ENCODE measurements at places on chromosomes 7 and 10. TPM values are rescaled to one million over a fixed set of nuclear protein-coding genes. Genes with fewer than 3 reads are reported as not detected.
A peak's percentile ranks its signal among the peaks of the same experiment; 100 is the strongest.

Gene ATAD1
- 42.1 TPM for polyA plus RNA-seq

Gene LRRD1
- not detected for polyA plus RNA-seq

Gene TMEM196
- polyA plus RNA-seq = not detected

Gene NUTM2E
- polyA plus RNA-seq = not detected

Gene MASTL
- polyA plus RNA-seq = 3.5 TPM

Gene OR2A12
- not detected for polyA plus RNA-seq

Gene CHRM2
- polyA plus RNA-seq = not detected

Gene REPIN1
- 40.6 TPM for polyA plus RNA-seq

- DNase-seq = no peak
Measured at GRCh38 chr7:90892213-90892612, 296.1 kb downstream of the CDK14 start.

- no peak for DNase-seq
Measured at GRCh38 chr7:140604760-140605159, 35.9 kb downstream of the DENND2A start.

DNA sequence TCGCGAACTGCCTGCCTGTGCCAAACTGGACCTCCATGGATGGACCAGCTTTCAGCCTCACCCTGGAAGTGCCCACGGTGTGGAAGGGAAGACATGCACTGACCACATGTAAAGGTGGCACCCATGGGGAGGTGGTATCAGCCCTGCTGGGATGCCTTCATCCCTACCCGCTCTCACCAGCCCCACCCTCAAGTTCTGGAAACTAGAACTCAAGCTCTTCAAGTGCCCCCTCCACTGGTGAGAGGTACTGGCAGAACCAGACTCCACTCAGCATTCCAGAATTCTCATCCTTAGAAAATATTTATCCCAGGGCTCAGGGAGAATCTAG, 5.9 kb downstream of the ZNF488 start:
- no peak for DNase-seq

GRCh38 chr7:94286111-94286510, 108.6 kb upstream of the COL1A2 start:
- no peak for DNase-seq

DNA sequence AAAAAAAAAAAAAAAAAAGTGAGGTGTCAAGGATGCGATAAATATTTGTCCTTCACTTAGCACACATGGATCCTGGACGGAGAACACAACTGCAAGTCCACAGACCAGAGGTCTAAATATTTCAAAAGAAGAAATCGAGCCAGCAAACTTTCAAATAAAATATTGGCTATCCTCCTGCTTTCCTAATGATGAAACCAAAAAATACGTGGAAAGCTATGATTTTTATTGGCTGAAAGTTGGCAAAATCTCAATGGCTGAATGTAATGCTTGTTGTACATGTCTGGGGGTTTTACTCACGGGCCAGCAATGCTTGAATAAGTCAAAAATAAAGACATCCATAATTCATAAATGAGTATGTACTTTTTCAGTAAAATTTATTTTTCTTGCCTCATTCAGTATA, 19.0 kb upstream of the MGMT start:
- no peak for DNase-seq

DNA sequence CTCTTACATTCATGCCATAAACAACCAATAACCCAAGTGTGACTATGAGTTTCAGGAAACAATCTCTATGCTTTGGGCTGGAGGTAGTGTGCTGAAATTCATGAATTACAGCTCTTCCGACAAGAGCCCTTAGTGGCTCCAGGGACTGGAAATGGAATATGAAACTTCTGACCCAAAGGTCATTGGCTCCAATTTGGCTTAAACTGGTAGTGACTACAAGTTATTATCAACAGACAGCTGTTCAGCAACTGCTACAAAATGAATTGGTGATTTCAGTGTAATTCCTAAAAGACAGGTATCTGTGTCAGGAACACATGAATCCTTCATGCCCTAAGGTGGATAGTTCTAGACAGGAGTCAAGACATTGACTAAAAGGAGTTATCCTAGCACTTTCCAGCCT, 745.4 kb downstream of the PHTF2 start:
- DNase-seq = no peak

GRCh38 chr7:157017149-157017548, 6.7 kb upstream of the MNX1 start:
- no peak for DNase-seq

DNA sequence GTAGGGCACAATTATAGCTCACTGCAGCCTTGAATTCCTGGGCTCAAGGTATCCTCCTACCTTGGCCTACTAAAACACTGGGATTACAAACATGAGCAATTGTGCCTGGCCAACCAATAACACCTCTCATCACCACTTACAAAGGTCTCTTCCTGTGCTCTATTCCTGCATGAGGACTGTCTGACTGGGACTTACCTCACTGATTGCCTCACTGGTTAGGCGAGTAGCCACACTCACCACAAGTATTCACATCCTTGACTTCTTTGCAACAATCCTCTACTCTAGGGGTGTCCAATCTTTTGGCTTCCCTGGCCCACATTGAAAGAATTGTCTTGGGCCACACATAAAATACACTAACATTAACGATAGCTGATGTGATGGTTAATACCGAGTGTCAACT, 22.6 kb upstream of the PDIA4 start:
- DNase-seq = no peak

DNA sequence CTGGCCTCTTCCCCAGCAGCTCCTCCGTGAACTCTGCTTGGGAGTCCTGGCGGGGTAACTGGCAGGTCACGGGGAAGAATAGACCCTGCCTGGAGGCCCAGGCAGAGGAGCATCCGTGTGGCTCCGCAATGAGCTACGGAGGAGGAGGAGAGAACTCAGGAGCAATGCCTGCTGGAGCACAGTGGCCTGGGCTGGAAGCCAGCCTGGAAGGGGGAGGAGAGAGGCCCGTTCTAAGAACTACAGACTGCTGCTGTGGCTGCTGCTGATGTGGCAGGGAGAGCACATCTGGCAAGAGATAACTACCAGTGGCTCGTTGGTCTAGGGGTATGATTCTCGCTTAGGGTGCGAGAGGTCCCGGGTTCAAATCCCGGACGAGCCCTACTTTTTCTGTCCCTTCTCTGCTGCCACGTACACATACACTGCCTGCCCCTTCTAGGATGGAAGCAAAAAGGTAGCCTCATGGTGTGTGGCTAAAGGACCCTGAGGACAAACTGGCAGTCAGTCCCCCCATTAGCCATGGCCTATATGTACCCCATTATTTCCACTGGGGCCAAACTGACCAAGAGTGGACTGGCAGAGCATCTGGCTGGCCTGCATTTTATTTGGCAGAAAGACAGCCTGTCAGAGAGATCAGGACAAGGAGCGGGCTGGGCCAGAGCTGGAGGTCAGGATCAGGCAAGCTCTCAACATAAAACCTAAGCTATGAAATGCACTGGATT, 7.7 kb upstream of the OPN1SW start:
- no peak for DNase-seq

GRCh38 chr7:133783276-133783675, 343.9 kb upstream of the LRGUK start:
- no peak for DNase-seq

- no peak for DNase-seq
Measured at GRCh38 chr7:8259586-8260222, 2.3 kb downstream of the ICA1 start.

- no peak for DNase-seq
Measured at GRCh38 chr7:81330108-81330507, 411.3 kb upstream of the SEMA3C start.

DNA sequence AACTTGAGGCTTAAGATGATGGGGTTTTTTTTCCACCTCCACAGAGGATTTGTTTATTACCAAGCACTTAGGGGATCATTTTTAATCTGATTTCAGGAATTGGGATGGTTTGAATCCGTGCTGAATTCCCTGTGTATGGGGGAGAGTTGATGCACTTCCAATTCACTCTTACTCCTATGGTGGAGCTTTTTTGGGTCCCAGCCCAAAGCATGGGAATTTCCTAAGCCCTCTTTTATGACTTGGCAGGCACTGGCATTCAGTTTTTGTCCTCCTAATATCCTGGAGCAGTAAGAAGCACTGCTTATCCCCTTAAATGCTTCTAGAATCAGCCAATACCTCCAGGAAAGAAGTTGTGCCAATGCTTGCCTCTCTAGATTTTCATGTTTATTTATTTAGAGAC, 78.7 kb downstream of the HYCC1 start:
- no peak for DNase-seq

DNA sequence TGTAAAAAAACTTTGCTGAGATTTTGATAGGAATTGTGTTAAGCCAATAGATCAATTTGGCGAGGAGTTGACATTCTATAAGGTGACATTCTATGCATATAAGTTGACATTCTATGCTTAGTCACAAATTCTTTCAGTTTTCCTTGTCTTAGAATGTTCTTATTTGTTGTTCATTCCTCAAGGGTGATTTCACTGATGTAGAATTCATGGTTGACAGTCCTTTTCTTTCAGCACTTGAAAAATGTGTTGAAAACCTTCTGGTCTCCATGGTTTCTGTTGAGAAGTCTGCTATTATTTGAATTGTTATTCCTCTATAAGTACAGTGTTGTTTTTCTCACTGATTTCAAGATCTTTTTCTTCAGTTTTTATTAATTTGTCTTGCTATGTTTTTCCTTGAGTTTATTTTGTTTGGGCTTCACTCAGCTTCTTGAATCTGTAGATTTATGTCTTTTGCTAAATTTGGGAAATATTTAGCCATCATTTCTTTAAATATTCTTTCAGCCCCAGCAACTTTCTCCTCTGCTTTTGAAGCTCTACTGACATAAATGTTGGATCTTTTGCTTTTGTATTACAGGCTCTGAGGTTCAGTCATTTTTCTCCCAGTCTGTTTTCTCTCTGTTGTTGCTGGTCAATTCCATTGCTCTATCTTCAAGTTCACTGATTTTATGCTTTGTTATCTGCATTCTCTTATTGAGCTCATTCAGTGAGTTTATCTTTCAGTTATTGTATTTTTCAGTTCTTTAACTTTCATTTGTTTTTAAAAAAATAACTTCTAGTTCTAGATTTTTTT, 154.9 kb downstream of the SDK1 start:
- DNase-seq = no peak

- no peak for DNase-seq
Measured at GRCh38 chr10:88525371-88526069, 57.6 kb downstream of the RNLS start.

DNA sequence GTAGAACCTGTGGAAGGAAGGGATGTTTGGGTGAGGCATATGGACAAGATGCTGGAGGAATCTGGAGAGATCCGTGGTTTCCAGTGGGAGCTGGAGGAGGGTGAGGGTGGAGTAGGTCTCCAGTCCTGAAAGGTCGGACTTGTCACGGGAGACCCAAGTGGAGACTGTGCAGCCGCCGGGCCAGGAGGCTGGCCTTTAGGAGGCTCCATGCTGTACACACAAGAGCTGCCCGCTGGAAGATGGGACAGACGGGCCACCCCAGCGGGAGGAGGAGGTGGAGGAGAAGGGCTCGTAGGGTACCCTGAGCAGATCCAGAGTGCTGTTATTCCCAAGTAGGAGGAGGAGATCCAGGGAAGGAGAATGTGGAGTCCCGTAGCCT, 106.7 kb downstream of the NKX6-2 start:
- DNase-seq = no peak

DNA sequence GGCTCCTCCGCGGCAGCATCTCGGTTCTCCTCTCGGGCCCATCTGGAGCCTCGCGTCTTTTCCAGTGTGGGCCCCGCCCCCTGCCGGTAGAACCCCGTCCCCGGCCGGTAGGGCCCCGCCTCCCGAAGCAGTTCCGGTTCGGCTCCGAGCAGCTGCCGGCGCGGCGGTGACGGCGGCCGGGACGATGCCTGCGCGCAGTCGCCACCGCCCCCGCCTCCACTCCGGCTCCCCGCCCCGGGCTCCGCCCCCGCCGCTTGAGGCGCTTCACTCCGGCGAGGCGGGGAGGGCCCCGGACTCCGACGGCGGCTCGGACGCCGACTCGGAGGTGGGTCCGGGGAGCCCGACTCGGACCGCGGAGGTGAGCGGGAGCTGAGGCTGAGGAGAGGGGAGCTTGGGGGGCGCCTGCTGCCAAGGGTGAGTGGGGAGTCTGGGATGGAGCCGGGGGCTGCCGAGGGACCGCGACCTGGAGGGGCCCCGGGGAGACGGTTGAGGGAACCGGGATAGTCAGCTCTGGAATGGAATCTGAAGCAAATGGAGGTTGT, at the start of gene SAMD8:
SAMD8 (plus strand) TSS at position 292 of the 542 bp plus-strand sequence. CDS start 38,873 bp downstream, outside the sequence.
- peak; percentile 91 for DNase-seq

GRCh38 chr7:91720260-91720937, 160.1 kb downstream of the MTERF1 start:
- DNase-seq = no peak

GRCh38 chr7:117562759-117563158, 82.9 kb downstream of the CFTR start:
- no peak for DNase-seq

DNA sequence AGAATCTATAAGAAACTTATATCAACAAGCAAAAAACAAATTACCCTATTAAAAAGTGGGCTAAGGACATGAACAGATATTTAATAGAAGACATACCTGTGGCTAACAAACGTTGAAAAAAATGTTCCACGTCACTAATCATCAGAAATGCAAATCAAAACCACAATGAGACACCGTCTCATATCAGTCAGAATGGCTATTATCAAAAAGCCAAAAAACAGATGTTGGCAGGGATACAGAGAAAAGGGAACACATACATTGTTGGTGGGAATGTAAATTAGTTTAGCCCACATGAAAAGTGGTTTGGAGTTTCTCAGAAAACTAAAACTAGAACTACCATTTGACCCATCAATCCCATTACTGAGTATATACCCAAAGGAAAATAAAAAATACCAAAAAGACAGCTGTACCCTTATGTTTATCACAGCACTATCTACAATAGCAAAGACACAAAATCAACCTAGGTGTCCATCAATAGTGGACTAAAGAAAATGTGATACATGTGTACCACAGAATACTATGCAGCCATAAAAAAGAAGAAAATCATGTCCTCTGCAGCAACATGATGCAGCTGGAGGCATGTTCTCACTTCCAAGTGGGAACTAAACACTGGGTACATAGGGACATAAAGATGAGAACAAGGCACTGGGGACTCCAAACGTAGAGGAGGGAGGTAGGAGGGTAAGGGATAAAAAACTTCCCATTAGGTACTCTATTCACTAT, 83.8 kb upstream of the TMEM168 start:
- no peak for DNase-seq

- peak; percentile 76 for DNase-seq
Measured at GRCh38 chr10:124616040-124616835, 127.9 kb downstream of the FAM53B start.

DNA sequence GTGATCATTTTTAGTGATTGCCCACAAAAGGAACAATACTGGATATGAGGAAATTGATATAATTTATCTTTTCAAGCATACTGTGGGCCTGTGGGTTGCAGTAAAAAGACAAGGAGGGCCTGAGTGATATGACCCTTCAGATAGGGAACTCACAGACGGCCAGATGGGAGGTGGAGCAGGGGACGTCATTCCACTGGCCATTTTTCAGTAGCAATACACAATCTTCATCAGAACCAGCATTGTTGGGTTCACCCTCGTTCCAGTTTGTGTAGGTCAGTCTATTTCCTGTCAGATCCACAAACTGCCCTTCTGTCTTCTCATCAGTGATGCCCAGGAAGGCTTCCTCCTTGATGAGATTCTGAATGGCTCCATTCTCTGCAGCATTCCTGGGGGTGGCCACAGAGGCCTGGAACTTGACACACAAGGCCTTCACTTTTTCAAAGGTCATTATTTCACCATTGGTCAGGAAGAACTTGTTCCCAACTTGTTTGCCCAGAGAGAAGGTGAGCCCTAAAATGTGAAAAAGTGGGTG, 4.5 kb downstream of the MBL2 start:
- DNase-seq = no peak

GRCh38 chr7:16398146-16399017, 23.0 kb downstream of the CRPPA start:
- DNase-seq = no peak

Data from immature natural killer cell (primary cell).